ENCODE measurements at places on chromosomes 2 and 18.

DNA sequence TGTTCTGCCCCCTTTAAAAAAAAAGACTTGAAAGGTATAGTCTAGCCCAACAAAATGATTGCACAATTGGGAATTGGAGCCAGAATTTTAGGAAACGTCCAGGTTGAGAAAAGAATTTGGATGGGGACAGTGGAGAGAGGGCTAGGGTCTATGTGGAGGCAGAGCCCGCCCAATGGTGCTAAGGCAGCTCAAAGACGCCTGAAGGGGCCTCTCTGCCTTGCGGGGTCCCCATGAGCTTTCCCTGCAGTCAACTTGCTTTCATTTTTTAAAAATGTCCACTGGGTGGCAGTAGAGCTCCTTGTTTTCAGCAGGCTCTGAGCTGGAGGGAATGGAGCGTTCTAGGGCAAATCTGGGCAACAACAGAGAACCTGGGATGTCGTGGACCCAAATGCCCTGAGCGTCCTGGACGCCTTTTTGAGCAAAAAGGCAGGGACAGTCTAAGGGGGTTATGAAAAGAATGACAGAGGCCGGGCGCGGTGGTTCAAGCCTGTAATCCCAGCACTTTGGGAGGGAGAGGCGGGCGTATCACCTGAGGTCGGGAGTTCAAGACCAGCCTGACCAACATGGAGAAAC lies 40.2 kb upstream of the ITM2C start:
- peak; percentile 17 for DNase-seq

- no peak for DNase-seq
Measured at GRCh38 chr2:43105586-43106558, 120.5 kb downstream of the ZFP36L2 start.

- no peak for DNase-seq
Measured at GRCh38 chr18:9612215-9612830, 2.0 kb downstream of the PPP4R1 start.

- DNase-seq: no peak
Measured at GRCh38 chr18:2846636-2847316, at the start of gene EMILIN2. Gene EMILIN2, plus strand, starts transcription at chr18:2847006. Its CDS starts 183 bp downstream, at chr18:2847189.

- no peak for DNase-seq
Measured at GRCh38 chr18:49380801-49381200, 79.6 kb downstream of the DYM start.

- DNase-seq: no peak
Measured at GRCh38 chr2:111537078-111537655, 346.8 kb downstream of the ANAPC1 start.

DNA sequence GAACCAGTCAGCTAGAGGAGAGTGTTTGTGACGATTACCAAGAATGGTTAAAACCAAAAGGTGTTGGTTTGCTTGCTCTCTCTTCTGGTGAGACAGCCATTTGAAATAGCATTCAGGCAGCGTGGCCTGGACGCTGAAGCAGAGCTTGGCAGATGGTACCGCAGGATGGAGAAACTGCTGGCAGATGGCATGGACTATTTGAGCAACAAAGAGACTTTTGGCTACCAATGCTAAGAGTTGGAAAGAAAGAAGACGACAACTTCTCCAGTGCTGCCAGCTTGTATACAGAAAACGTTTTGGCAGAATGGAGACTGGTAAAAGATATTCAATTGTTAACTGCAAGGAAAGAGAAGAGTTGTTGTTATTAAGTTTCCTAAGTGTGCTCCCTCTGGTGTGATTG lies 315.0 kb downstream of the PARD3B start:
- DNase-seq: no peak

DNA sequence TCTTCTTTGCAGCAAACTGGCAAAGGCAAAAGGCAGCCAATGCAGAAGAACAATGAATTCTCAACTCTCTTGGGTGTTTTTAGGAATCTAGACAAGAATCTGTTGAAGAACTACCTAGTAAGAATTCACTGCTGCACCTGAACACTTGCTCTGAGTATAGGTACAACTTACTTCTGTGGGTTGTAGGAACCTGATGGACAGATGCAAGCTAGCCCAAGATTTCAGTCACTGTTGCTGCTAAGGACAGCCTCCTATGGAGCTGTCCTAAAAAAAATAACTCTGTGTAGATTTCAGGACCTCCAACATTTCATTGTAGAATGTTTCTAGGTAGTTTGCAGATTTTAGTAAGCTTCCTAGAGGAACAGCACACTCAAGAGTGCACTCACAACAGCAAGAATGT lies 363.5 kb downstream of the CBLN2 start:
- no peak for DNase-seq

GRCh38 chr2:168796583-168797285 lies 5.7 kb upstream of the NOSTRIN start:
- DNase-seq: no peak

GRCh38 chr2:63041592-63041991 lies 9.0 kb upstream of the OTX1 start:
- DNase-seq: no peak

DNA sequence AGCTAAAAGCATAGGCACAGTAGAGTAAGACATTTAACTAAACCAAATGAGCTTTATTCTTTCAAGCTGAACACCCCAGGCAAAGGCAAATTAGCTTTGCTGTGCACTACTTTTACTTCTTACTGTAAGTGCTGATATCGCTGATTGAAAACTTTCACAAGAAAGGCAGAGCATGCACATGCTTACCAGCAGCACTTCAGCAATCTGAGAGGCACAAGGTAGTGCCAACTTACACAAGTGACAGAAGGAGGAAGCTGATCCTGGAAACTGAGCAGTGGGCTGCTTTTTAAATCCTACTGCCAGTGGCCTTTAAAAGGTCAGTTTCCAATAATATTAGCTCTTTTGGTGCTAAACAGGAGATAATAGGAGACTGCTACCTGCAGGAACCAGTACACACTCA lies 43.9 kb downstream of the LANCL1 start:
- no peak for DNase-seq

DNA sequence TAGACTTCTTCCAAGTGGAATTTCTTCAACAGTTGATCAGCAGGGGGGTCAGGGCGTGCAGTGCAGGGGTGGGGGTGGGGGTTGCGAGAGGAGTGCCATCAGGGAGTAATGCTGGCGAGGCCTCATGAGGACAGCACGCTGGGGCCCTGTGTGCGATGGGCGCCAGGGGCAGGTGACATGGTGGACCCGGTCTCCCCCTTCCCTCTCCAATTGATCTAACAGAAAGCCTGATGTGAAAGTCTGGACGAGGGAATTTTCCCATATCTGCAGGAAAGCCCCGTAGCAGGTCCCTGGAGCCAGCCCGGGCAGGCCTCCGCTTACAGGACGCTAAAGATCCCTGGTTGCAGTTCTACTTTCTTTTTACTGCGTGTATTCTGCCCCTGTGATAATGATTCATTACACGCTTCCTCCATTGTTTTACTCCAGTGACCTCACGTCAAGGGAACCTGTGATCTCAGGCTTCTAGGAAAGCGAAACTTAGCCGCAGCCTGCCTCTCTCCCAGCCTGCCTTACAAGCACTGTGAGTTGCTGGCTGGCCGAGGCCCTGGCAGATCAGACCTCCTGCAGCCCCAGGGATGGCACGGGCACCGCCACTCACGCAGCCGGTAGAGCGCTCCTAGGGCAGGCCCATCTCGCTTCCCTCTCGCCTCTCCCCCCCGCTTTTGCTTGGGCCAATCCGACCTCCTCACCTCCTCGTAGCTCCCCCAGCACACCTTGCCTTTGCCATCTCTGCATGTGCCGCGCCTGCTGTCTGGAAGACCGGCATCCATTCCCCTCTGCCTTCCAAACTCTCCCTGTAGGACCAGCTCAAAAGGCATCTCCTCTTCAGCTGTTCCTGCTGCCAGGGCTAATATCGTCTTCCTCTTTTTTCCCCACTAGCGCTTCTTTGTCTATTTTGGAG lies 19.2 kb downstream of the NEURL3 start:
- no peak for DNase-seq

- no peak for DNase-seq
Measured at GRCh38 chr2:211216221-211216620, 659.8 kb downstream of the CPS1 start.

- no peak for DNase-seq
Measured at GRCh38 chr2:125564471-125564870, 1091.5 kb upstream of the GYPC start.

DNA sequence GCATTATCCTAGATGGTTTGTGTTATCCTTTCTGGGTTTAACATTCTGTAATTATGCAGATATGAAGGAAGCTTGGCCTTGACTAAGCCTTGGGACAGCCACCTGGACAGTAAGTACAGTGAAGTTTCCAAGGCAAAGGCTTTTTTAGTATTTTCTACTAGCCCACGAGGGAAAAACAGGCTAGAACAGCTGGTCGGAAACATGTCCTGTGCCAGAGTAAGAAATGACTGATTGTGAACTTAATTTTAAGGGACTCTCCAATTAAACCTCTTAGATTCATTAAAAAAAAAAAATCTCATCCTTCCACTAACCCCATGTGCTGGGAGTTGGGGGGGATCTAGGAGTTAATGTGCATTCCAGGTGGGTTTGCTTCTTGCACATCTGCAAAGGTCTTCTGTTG lies 720.8 kb downstream of the SLC4A3 start:
- no peak for DNase-seq

GRCh38 chr2:201618744-201619662 lies 24.3 kb downstream of the TMEM237 start:
- DNase-seq: no peak

Measured in NCI-H187 treated with DMSO at 0.1 percent for 48 hours (cell line).